OCI-M1 (cell line): ENCODE measurements at places on chromosomes 11 and 22.

DNA sequence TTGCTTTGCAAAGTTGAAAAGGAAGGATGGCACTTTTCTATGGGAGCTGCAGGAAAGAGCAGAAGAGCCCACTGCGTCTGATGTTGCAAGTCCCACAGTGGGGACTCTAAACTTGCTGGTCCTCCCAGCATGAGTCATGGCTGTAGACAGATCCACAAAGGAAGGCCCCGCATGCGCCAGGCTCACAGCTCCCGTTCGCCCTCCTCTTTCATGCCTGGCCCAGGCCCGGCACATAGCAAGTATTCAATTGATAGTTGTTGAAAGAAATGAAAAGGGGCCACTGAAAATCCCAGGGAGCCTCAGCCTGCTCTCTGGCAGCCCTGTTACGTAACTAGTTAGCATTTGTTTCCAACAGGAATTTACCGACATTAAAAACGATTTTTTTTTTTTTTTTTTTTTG is 18.9 kb downstream of the AP1B1 start:
- DNase-seq: no peak

DNA sequence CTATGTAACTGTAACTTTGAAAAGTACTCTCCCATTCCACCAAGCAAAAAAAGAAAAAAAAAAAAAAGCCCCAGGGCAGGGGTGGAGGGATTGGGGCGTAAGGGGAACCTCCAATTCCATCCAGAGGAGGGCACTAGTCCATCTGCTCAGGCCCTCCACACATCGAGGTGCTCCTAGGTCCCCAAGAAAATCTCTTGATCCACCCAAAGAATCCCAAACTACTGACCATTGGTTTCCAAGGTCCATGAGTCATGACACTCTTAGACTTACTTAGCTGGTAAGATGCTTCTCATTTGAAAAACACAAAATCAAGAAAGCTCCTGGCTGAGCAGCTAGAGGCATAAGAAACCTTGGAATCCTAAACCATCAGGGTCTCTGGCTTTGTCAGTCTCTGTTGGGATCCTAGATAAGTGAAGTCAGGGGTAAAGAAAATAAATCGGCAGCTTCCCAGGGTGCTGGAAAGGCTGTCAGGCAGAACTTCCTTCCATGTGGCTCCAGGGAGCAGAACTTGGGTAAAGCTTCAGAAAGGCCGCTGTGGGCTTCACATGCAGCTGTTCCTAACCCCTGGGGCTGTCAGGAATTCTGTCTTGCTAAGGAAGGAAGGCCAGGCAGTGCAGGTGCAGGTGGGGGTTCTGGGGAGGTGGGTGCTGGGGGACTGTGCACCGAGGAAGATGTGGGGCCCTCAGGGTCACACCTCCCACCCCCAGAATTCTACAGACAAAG is 49.4 kb upstream of the ADA2 start:
- DNase-seq: no peak

DNA sequence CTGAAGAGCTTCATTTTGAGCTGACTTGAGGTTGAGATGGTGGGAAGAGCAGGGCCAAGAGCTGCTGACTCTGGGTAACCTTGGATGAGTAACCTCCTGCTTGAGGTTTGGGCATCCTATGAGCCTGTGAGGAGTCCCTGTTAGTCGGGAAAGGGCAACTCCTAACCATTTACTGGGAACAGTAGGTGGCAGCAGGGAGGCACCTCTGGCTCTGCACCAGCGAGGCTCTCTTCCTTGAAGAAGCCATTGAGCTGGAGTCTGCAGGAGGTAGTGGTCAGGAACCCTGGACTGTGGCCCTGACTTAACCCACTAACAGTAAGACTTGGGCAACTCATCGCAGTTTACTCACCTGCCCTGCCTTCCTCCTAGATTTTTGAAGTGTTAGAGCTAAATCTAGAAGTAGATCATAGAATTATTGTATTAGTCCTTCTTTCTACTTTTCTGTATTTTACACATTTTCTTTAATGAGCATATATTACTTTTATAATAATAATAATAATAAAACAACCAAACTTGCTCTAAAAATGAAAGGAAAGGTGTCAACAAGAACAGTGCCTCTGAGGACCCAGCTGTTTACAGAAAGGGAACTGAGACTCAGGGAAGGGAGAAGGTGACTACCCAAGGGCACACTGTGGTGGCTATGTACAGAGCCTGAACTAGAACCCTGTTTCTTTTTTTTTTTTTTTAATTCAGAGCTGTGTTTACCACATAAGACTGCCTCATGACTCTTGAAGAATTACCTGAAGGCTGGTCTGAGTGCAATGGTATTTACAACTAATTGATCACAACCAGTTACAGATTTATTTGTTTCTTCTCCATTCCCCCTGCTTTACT is 47.5 kb downstream of the MEI1 start:
- peak; percentile 89 for DNase-seq

- DNase-seq: no peak
These were observed 7.1 kb downstream of the LRRC10B start for GRCh38 chr11:61515686-61516085.

- DNase-seq: no peak
These were observed 7.0 kb upstream of the MALAT1 start for GRCh38 chr11:65491614-65492386.

- DNase-seq: peak; percentile 23
These were observed at the start of gene CARD10 for GRCh38 chr22:37519268-37520195. Gene CARD10 (minus strand): TSS chr22:37519415. CDS start chr22:37519200, 215 bp downstream.

GRCh38 chr22:45574069-45574703 is 71.5 kb downstream of the FBLN1 start:
- DNase-seq: no peak

- DNase-seq: no peak
These were observed 183.4 kb downstream of the BCR start for GRCh38 chr22:23363683-23364082.
